ENCODE measurements at places on chromosomes 11 and 22.

- no peak for DNase-seq
Measured at GRCh38 chr11:79437981-79438630, 2.7 kb downstream of the TENM4 start.

GRCh38 chr22:45425101-45425500 lies 11.6 kb downstream of the RIBC2 start:
- no peak for DNase-seq

GRCh38 chr11:69204941-69205742 lies 49.4 kb downstream of the SMIM38 start:
- DNase-seq = no peak

DNA sequence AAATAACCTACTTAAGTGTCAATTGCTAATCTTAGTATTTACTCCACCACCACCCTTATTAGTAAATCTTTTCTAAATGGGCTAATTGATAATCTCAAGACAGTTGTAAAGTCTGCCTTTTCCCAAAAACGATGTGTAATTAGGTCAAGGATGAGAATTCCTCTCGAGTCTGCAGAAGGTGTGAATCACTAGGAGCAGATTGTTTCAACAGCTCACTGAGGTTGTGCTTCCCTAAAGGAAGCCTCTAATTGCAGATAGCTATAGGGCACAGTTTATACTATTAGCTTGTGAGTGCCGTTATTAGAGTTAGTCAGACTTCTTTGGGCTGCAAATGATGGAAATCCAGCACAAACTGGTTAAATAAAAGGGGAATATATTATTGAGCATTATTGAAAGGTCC lies 84.9 kb downstream of the C11orf91 start:
- DNase-seq = no peak

GRCh38 chr11:35671396-35672127 lies 9.0 kb downstream of the TRIM44 start:
- DNase-seq = no peak

DNA sequence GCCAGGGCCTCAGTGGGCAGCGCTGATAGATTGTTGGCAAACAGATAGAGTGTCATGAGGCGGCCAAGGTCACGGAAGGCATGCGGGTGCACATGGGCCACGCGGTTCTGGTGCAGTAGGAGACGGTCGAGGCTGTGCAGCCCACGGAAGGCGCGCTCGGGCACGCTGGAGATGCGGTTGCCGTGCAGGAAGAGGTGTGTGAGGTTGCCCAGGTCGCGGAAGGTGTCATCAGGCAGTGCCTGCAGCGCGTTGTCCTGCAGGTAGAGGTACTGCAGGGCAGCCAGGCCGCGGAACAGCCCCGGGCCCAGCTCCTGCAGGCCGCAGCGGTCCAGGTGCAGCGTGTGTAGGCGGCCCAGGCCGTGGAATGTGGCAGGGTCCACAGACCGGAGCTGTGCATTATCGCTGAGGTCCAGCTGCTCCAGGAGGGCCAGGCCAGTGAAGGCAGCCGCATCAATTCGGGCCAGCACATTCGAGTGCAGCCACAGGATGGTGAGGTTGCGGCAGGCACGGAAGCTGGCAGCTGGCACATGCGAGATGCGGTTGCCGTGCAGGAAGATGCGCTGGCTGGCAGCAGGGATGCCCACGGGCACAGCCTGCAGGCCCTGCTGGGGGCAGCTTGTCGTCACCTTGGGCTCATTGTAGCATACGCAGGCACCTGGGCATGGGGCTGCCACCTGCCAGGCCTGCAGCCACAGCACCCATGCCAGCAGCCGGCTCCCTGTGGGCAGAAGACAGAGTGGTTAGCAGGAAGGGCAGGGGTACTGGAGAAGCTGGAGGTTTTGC lies 25.5 kb downstream of the RTN4R start:
- DNase-seq = no peak

GRCh38 chr11:64373598-64373974 lies 14.6 kb downstream of the RPS6KA4 start:
- DNase-seq = no peak

- DNase-seq = no peak
Measured at GRCh38 chr11:114165326-114166230, 106.1 kb downstream of the ZBTB16 start.

- DNase-seq = peak; percentile 37
Measured at GRCh38 chr11:33375688-33376311, 118.6 kb downstream of the HIPK3 start.

DNA sequence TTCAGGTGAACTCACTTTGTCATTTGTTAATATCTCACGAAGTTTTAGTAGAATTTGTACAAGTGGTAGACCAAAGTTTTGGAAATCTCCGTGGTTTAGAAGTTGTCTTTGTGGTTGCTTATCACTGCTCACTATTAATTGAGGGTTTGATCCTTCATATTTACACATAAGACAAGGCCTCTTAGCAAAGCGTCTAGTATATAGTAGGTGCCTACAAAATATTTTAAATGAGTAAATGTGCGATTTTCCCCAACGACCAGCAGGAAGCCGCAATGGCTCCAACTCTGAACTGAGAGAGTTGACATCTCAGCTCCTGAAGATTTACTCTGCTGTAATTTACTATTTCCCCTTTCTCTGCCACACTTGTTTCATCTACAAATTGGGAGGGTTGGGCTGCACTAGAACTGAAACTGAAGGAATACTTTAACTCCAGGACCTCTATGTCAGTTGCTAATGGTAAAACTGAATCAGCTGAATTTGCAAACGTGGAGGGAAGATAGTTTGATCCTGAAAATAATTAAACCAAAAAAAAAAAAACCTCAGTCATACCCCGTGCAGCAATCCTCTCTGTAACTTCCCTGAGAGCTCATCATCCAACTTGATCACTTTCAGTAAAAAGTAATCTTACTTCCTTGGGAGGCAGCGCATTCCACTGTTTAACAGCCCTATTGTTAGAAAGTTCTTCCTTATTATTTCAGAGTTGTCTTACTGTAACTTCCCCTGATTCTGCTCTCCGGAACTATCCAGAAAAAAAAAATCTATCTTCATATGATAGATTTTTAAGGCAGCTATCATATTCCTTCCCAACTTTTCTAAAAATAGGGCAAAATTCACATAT lies 1.3 kb upstream of the SBF2 start:
- DNase-seq = no peak

- DNase-seq = no peak
Measured at GRCh38 chr11:14538271-14538925, 18.2 kb upstream of the PSMA1 start.

- no peak for DNase-seq
Measured at GRCh38 chr22:36744791-36745190, 31.1 kb downstream of the IFT27 start.

DNA sequence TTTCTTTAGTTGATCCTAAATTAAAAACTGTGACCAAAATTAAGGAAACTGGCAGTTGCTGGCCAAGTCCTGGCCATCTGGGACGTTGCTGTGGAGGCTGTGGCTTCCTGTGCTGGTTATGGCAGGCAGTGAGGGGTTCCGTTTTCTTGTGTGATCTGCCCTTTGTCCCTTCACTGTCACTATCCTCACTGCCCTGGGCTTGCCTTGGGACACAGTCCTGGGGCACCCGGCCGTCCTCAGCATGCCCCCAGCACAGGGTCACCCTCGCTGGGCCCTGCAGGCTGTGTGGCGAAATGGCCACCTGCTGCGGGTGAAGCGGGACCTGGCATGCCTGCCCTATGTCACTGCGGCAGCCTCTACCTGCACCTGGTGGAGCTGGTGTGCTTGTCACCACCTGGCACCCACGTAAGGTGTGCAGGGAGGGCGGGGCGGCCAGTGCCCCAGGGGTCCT lies 52.5 kb upstream of the SLC22A12 start:
- no peak for DNase-seq

GRCh38 chr11:46275964-46276641 lies 1.4 kb upstream of the CREB3L1 start:
- DNase-seq = no peak

GRCh38 chr22:20578192-20578591 lies 70.8 kb downstream of the MED15 start:
- no peak for DNase-seq

DNA sequence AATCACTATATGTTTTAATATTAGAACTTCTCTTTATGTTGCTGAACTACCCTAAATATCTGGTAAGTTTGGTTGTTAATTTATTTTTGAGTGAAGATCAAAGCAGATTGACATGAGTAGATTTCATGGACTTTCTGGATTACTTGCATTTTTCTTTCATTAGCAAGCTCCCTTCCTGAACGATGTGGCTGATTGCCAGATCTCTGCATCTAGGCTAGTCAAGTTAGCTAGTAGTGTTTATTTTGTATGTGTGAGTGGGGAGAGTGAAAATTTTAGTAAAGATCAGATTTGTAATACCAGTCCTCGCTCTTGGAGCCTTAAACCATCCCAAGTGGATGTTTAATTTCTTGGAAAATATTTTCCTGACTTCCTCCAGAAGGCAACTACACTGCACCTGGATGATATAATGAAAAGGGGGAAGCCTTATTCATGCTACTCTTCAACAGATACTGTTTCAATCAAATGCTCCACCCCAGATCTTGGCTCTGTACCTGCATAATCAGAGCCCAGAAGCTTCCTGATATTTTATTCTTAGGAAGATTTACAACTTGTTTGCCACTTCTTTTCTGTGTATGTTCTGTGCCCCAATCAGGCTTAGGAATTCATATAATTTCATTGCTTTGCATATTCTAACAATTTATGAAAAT lies 143.2 kb upstream of the GRIA4 start:
- no peak for DNase-seq

DNA sequence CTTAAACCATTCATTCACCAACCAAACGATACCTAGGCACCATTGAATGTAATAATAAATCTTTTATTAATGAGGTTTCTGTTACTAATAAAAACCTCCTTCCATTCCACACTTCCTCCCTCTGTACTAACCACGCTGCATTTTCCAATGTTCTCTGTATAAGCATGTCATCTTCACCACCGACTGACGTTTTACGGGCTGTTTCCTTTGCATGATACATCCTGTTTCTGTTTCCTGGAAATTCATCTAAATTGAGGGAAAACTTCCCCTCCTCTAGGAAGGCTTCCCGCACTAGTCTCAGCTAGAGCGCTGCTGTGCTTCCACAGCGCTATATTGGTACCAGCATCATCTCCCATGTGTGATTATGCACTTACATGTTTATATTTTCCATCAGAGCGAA lies 2.1 kb downstream of the OR4D10 start:
- no peak for DNase-seq

GRCh38 chr11:74070723-74071492 lies 62.0 kb upstream of the UCP3 start:
- no peak for DNase-seq

DNA sequence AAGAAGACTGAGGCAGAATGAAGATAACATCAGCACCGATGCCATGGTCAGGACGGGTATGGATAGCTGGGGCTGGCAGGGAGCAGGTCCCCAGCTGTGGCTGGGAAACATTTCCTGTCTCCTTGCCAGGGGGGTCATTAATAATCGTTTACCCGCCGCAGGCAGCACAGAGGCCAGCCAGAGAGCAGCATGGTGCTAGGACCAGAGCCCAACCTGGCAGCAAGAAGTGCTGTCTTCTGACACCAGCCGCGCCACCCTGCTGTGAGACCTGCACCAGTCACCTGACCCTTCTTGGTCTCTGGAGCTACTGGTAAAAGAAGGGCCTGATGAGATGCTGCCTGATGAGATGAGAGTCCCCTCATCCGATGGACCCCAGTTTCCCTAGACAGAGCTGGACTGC lies 36.3 kb downstream of the PDE2A start:
- DNase-seq = no peak

- DNase-seq = no peak
Measured at GRCh38 chr11:115219376-115219775, 284.8 kb downstream of the CADM1 start.

DNA sequence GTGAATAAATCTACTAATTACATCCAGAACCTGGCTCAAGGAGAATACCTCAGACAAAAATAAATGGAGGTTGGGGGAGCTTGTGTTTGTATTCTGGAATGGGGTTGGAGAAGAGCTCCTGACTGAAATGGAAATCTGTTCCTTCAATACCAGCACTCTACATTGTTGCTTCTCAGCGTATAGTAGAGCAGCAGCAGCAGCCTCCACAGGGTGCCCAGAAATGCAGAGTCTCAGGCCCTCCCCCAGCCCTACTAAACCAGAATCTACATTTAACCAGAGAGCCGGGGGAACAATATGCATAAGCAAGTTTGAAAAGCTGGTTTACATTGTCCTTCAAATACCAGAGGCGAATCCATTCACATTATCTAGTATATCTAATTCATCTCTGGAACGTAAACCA lies 474.8 kb downstream of the NTM start:
- no peak for DNase-seq

- DNase-seq = no peak
Measured at GRCh38 chr22:32810555-32811133, 9.1 kb downstream of the TIMP3 start.

- DNase-seq = no peak
Measured at GRCh38 chr22:26927821-26928220, 270.4 kb downstream of the MIAT start.

DNA sequence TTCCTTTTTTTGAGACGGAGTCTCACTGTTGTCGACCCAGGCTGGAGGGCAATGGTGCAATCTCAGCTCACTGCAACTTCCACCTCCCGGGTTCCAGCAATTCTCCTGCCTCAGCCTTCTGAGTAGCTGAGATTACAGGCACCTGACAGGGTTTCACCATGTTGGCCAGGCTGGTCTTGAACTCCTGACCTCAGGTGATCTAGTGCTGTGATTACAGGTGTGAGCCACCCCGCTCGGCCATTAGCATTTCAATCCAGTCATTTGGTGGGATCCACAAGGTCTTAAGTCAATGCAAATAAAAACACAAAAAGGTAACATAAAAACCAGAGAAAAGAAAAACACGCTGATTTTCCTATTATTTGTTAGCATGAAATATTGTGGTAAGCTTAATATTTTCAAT lies 1227.2 kb upstream of the TENM4 start:
- DNase-seq = no peak

DNA sequence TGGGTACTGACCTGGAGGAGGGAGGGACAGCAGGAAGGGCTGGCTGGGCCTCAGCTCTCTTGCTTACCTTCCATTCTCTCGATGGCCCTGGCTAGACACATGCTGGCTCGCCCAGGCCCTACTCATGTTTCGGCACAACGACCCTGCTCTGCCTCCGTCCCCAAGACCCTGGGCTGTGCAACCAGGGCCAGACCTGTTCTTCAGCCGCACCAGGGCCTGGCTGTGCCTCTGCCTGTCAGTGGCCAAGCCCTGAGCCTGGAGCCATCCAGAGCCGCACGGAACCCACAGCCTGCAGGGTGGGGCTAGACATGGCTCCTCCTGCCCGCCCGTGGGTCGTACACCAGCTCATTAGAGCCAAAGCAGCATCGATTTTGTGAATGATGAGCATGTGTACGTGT lies 47.5 kb downstream of the RTN4R start:
- no peak for DNase-seq

- no peak for DNase-seq
Measured at GRCh38 chr11:85266646-85267045, 360.5 kb downstream of the DLG2 start.

Data from neuronal stem cell (in vitro differentiated cells).